ENCODE measurements at places on chromosomes 3 and 15. TPM values are rescaled to one million over a fixed set of nuclear protein-coding genes. Genes with fewer than 3 reads are reported as not detected.

- DNase-seq: no peak
Observed at GRCh38 chr3:177144922-177145321, 52.4 kb downstream of the TBL1XR1 start.

DNA sequence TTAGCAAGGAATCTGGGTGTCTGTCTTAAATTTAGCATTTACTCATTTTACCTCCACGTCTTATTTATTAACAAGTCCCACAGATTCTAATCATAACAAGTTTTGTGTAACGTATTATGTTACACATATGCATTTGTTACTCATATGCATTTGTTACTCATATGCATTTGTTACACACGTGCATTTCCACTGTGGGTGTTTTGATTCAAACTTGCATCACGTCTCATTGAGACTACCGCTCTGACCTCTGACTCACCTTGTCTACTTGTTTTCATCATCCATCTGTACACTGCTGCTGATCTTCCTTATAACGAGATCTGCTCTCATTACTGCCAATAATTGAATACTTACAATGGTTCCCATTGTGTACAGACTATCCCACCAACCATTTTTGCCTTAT is 1141.4 kb downstream of the TBL1XR1 start:
- no peak for DNase-seq

GRCh38 chr3:81728766-81729544 is 32.5 kb downstream of the GBE1 start:
- no peak for DNase-seq

DNA sequence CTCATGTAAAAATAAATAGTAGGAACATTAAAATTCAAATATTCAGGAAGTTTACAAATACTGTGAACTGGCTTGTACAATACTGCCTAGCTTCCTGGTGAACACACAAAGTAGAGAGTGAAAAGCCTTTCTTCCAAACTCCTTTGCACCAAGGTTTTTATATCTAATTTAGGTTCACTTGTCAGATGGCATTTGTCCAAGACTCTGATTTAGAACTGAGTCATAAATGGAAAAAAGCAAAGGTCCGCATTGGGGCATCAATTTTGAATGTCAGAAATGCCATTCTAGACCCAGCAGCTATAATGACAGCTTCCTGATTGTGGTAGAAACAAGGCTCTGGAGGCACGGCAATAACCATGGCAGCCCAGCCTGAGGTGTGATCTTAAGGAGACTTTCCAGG is 160.7 kb downstream of the PDE8A start:
- DNase-seq: no peak

- no peak for DNase-seq
Observed at GRCh38 chr3:38500688-38501417, 4.7 kb downstream of the EXOG start.

The PSTPIP1 gene
- 17.7 TPM for total RNA-seq

All from sciatic nerve (tissue), 2 donors.